Right ventricle myocardium superior (tissue), 1 donor: ENCODE measurements at places on chromosomes 5 and 9. TPM values are rescaled to one million over a fixed set of nuclear protein-coding genes. Genes with fewer than 3 reads are reported as not detected.

Gene SLC46A2
- not detected for total RNA-seq

- no peak for DNase-seq
Observed at GRCh38 chr5:57719216-57719615, 236.6 kb upstream of the ACTBL2 start.

- DNase-seq: no peak
Observed at GRCh38 chr9:129220771-129221170, 42.7 kb upstream of the IER5L start.

DNA sequence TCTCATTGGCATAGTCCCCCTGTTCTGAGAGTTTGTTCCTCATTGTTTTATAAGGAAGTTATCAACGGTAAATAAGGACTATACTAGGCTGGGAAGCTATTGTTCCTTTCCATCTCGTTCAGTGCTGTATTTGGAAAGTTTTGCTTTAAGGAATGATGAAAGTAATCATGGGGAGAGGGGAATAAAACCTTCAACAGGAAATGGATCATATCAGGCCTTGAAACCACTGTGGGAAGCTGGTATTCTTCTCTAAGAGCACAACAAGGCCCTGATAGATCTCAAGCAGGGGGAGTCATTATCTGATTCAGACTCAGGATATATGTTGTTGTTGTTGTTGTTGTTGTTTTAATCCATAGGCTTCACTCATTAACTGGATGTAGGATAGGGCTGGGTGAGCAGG, 474.5 kb downstream of the ENC1 start:
- no peak for DNase-seq

Gene GARIN3
- total RNA-seq: not detected

GRCh38 chr5:134100283-134101091, 14.0 kb upstream of the TCF7 start:
- peak; percentile 40 for DNase-seq

GRCh38 chr9:4110562-4110961, 189.3 kb downstream of the GLIS3 start:
- DNase-seq: no peak

DNA sequence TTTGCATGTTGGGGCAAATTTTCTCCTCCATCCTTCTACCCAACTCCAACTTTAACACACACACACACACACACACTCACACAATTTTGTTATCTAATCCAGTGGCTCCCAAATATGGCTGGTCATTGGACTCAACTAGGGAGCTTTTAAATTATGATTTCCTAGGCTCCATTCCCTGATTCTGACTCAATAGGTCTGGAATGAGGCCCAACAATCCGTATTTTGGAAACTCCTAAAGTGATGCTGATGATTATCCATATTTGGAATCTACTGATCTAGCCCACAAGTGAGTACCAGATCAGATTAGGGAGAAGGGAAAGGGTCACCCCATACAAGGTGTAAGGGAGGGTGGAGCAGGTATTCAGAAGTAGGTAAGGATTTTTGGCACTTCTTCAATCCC, 309.7 kb downstream of the TLE1 start:
- DNase-seq: no peak

Gene PHF19
- total RNA-seq: 11.9 TPM

GRCh38 chr5:164235300-164235891, 730.0 kb downstream of the MAT2B start:
- DNase-seq: no peak

DNA sequence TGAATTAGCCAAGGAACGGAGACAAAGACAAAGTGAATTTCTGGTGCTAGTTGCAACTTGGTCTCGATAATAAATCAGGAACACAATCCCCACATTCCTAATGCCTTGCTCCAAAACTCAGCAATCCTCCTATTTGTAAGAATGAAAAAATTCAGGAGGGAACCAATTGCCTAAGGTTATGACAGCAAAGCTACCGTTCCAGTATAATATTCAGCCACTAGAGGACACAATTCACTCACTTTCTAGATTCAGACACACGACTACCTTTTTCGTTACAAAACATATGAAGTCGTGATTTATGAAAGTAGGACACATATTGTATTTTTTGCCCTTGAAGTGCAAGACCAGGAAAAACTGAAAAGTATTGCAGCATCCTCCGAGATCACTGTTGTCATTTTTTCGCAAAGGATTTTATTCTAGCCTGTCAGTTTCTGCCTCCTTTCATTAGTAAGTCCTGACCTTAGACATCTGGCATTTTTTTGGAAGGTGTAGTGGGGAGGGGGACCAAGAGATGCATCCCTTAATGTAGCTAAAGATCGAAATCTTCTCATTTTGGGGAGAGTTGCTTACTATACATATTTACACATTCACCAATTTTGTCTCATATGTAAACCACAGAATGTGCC, 133.1 kb downstream of the DOCK8 start:
- no peak for DNase-seq

Gene KIAA0825
- total RNA-seq: 1.5 TPM

- DNase-seq: no peak
Observed at GRCh38 chr5:178201221-178201926, 3.0 kb upstream of the HNRNPAB start.

Gene FAM163B
- not detected for total RNA-seq

DNA sequence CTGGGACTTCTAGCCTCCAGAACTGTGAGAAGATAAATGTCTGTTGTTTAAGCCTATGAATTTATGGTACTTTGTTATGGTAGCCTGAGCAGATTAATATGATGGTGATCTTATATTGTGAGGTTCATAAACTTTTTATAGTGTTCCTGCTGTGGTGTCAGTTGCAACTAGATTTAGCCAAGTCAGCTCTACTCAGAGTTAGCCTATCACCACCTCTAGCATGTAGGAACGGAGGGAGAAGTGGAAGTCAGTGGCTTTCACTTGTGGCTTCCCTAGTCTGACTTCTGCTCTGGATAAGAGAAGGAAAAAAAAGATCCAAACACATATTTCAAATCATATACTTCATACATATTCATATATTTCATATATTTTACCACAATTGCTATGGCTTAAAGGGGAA, 6.6 kb downstream of the POC5 start:
- no peak for DNase-seq

DNA sequence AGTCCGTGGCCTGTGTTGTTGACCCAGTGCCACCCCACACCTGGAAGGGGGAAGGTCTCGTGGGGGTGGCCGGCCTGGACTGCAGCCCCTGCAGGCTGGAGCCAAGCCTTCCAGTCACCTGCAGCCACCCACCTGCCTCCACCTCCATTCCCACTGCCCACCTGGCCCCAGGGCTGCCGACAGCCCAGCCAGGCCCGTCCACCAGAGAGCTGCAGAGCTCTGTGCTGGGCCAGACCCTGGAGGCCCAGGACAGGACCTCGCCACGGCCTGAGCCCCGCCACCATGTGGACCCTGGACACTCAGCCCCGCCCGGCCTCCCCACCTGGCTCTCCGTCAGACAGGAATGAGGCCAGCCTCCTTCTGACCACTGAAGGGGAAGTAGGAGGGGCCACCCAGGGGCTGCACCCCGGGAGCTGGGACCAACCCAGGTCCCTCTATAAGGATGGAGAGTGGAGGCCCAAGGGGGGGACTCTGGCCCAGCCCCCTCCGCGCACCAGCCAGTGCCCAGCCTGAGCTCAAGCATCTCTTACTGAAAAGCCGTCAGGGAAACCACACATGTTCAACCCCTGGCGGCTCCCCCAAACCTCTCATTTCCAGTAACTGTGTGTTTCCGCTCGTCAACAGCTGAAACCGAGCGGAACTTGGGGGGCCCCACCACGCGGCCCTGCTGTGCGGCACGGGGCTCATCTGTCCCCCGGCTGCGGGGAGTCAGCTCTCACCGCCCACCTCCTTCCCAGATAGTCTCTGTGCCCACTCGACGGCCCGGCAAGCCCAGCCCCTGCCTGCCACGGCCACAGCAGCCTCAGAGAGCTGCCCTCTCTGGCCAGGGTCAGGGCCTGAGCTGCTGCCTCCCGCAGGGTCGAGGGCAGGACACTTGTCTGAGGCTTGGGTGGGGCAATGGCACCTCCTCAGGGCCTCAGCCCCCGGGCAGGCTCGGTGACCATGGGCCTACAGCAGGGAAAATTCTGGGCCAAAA, 12.8 kb downstream of the NOTCH1 start:
- DNase-seq: no peak

GRCh38 chr9:104278929-104279496, 184.9 kb downstream of the SMC2 start:
- no peak for DNase-seq

DNA sequence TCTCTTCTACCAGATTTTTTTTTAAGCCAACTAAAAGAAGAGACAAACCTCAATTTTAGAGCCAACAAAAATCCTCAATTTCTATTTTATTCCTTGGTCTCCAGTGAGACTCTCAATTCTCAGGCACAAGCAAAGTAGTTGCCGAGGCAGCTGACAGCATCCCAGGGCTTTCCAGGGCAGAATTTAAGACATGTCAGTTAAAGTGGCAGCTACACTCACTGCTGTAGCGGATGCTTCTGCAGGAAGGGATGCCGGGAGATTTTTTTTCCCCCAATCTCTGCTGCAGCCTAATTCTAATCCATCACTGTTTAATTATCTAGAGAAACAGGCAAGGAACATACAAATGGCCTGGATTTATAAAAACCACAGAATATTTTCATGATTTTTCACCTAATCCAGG, 57.0 kb downstream of the TTC39B start:
- DNase-seq: no peak

- no peak for DNase-seq
Observed at GRCh38 chr5:99949361-99949760, 585.8 kb upstream of the FAM174A start.

Gene C6
- total RNA-seq: 90.3 TPM

GRCh38 chr5:72223371-72223770, 96.7 kb downstream of the MRPS27 start:
- no peak for DNase-seq

DNA sequence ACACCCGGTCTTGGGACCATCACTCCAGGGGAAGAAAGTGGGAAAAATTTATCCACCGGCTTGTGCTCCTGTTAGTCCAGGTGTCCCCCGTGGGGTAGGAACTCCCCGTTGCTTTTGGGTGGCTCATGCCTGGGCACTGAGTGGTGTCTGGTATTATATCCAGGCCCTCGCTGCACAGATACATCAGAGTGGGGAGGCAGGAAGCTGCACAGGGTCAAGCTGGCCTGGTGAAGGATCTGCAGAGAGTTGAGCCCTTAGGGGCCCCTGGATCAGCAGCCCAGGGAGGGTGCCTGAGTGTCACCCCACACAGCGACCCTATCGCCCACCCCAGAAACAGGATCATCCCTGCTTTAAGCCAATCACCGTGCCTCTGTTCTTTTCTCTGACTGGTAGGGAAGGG, 24.4 kb upstream of the COL5A1 start:
- no peak for DNase-seq

Gene SLC34A3
- total RNA-seq: not detected

GRCh38 chr5:75049456-75050351, 2.7 kb downstream of the GCNT4 start:
- DNase-seq: peak; percentile 42

- no peak for DNase-seq
Observed at GRCh38 chr5:74938250-74938933, 72.2 kb upstream of the FAM169A start.

- no peak for DNase-seq
Observed at GRCh38 chr5:2985718-2986117, 234.2 kb upstream of the IRX2 start.

Gene AP3S1
- 49.1 TPM for total RNA-seq

Gene SLC4A9
- total RNA-seq: not detected

GRCh38 chr5:101424530-101425175, 521.6 kb upstream of the ST8SIA4 start:
- no peak for DNase-seq

GRCh38 chr9:123059472-123060220, 26.2 kb downstream of the GPR21 start:
- DNase-seq: no peak

DNA sequence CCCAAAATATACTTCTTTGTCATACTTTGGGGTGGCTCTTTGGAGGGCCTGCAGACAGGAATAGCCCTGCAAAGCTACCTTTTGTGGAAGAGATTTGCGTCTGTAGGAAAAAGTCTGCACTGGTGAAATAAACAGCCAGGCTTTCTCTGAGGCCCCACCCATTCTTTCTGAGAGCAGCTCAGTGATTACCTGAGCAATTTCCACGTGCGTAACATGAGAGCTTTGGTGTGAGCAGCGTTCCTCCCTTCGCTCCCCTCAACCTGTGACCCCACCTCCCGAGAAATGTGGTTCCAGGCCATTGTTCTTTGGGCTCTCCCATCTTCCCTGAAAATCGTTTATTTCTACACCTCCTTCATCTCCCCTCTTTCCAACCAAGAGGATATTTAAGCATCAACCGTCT, 23.8 kb upstream of the FBP1 start:
- DNase-seq: no peak

DNA sequence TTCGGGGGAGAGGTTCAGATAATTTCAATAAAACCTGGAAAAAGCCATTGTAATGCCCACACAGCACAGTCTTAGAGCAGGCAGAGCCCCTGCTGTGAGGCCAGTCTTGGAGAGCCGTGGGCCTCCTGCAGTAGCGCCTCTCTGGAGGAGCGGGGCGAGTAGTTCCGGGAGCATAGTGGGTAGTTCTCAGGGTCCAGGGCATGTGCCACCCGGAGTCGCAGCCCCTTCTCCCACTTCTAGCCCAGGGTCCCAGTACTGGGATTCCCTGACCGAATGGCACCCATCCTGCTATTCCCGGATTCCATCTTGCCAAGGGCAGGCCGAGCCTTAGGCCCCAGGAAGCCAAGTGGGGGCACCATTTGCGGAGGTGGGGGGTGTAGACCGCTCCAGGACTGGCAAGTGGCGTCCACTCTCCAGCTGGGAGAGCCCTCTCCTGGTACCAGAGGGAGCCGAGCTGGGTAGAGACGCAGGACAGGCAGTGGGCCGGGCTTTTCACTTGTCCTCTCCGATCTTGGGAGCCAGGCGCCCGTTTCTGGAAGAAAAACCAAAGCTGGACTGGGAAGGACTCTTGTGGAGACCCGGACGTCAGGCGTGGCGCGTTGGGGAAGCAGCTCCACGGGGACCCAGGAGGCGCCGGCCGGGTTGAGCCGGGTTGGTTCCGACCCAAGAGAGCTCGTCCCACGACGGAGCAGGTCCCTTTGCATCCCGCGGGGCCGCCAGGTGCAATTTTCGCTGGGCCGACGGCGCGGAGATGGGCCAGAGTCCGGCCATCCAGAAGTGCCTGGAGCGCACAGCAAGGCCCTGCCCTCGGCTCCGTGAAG, 12.1 kb downstream of the PROP1 start:
- no peak for DNase-seq

Gene PPP3R2
- total RNA-seq: not detected

Gene TSSK1B
- not detected for total RNA-seq

GRCh38 chr5:135133698-135134515, 99.9 kb upstream of the PITX1 start:
- no peak for DNase-seq

- DNase-seq: no peak
Observed at GRCh38 chr5:57495285-57496086, 12.9 kb upstream of the ACTBL2 start.

DNA sequence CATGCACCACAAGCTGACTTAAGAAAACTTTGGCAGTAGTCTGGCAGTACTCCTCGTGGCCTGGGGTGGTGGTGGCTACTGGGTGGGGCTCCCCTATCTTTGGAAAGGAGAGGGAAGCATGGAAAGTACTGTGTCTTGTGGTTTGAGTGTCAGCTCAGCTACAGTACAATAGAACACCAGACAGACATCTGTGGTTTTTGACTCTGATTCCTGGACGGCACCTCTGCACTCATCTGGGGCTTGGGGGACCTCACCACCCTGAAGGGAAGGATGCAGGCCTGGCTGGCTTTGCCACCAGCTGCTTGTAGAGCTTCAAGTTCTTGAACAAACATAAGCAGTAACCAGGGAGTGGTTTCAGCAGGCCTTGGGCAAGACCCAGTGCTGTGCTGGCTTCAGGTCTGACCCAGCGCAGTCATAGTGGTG, 40.6 kb downstream of the TNFSF8 start:
- peak; percentile 42 for DNase-seq

- DNase-seq: no peak
Observed at GRCh38 chr5:121949885-121950284, 11.9 kb upstream of the SRFBP1 start.

Gene QRFP
- not detected for total RNA-seq
